Posterior vena cava (tissue), 2 donors: ENCODE measurements at places on chromosomes 7 and 10. TPM values are rescaled to one million over a fixed set of nuclear protein-coding genes. Genes with fewer than 3 reads are reported as not detected.

- DNase-seq = no peak
Measured at GRCh38 chr7:149161241-149161848, 14.1 kb downstream of the ZNF398 start.

DNA sequence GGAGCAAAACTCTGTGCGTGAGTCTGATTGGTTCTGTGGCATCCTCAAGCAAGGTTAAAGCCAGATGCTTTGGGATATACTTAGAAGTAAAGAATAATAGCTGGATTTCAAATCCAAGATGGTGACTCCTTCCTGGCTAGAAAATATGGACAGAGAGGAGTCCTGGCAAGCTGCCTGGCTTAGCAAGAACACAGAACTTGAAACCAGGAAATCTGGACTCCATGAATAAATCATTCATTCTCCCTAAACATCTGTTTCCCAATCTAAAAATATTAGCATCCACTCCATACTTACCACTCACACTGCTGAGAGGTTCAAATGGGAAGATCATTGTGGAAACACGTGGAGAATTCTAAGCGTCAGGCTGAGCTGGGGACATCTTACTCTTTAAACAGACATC is 1074.1 kb upstream of the AUTS2 start:
- DNase-seq = no peak

- no peak for DNase-seq
Measured at GRCh38 chr7:141676618-141677017, 25.3 kb downstream of the DENND11 start.

EN2 gene
- 0.14 TPM for total RNA-seq

DNA sequence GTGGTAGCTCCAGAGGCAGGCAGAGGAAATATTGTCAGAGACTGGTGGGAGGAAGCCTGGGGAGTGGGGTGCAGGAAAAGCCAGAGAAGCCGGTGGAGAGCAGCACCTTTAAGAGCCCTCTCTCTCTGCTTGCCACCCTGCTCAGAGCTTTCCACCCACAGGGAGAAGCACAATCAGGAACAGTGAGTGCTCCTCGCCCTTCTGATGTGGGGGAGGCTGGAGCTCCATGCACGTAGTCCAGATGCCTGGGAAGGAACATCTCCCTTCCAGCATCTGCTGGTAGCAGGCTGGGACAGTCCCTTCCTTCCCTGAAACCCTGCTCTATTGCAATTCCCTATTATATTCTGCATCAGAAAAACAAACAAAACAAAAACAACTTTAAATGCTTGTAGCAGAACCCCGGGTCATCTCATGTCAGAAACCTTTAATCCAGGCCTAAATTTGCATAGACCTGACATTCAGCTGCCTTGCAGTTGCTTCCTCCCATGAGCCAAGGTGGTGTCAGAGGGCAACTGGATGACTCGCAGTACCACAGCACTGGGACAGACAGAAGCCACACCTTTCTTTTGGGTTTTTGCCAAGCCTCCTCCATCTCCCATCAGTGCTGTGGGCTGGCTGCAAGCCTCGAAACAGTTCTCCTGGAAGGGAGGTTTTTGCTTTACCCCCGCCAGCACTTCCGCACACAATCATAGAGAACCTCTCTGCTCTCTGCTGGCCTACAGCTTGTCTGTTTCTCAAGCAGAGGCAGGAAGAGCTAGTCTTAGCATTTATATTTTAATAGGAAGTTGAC is 13.1 kb downstream of the AVPI1 start:
- no peak for DNase-seq

CRTAC1 gene
- 24.5 TPM for total RNA-seq

GRCh38 chr7:43492896-43493295 is 90.0 kb upstream of the STK17A start:
- no peak for DNase-seq

- DNase-seq = no peak
Measured at GRCh38 chr7:30140456-30140855, 5.7 kb downstream of the MTURN start.

DNA sequence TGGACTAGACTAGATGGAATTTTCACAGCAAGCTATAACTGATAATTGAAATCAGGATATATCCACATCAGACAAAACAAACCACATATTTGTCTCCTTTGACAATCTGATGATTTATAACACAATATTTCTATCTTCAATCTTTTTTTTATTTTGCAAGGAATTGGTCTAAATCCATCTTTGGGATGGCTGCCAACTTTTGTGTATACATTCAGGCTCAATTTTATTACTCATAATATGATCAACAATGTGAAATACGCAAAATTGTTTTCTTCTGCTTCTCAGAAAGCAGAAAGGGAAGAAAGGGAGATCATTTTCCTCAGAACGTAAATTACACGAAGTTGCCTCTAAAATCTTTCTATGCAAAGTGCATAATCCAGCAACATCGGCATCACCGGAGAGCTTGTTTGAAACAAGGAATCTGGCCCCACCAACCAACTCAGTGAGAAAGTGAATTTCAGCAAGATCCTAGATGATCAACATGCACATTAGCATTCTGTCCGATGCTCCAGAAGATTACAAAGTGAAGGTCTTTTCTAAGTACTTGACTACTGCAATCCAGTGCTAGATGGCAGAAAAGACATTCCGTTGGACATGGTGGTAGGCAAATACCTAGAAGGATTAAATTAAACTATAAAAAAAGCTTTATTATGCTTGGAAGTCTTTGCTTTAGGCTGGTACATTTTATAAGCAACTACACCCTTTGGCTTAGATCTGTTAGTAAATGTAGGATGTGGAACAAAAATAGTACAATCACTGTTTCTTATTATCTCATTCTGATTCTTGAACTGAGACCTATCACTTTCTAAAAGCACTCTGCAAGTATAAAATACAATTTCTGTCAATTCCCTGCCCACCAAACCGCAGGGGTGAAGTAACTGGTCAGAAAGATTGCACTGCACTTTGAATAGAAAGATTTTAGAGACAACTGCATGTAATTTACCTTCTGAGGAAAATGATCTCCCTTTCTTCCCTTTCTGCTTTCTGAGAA is 126.4 kb upstream of the RSU1 start:
- DNase-seq = no peak

GRCh38 chr7:116363637-116364432 is 135.7 kb upstream of the CAV2 start:
- DNase-seq = no peak

MACC1 gene
- 0.67 TPM for total RNA-seq

IFIT2 gene
- total RNA-seq = 3.6 TPM

- DNase-seq = no peak
Measured at GRCh38 chr7:92557808-92558362, 29.3 kb downstream of the RBM48 start.

- no peak for DNase-seq
Measured at GRCh38 chr7:80781561-80781979, 137.3 kb downstream of the SEMA3C start.

ACTR3C gene
- total RNA-seq = 1.00 TPM

GBX1 gene
- total RNA-seq = not detected

DNA sequence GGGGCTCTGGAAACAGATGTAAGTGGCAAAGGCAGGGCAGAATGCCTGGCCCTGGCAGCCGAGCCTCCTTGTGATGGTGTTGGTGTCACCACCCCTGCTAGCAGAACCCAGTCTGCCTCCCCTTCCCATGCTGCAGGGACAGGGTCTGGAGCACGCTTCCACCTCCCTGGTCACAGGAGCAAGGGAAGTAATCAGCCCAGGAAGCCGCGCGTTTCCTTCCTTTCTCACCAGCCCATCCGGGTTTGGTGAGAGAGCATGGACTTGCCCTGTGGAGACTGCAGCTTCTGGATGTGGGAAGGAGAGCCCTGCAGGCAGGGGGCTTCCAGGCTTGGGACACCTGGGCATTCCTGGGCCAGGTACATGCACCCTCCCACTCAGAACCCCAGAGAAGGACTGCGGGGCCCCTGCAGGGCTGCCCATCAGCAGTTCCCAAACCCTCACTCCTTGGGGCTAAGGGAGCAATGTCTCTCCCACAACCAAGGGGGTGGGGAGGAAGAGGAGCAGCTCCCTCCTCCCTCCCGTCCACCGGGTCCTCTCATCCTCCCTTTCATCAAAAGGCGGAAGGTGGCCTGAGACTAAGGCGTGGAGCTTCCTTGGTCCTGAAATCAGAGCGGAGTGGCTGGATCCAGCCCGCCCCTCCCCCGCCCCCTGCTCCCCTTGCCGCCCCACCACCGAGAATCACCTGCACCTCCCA is 1.8 kb downstream of the MMRN2 start:
- DNase-seq = peak; percentile 78

GRCh38 chr7:69640925-69641594 is 42.8 kb downstream of the AUTS2 start:
- DNase-seq = no peak

SLC26A5 gene
- not detected for total RNA-seq

JAKMIP3 gene
- 0.62 TPM for total RNA-seq

GRCh38 chr7:113799896-113800295 is 118.9 kb downstream of the PPP1R3A start:
- DNase-seq = no peak

GRCh38 chr7:158446706-158447105 is 140.9 kb downstream of the PTPRN2 start:
- DNase-seq = peak; percentile 59

- DNase-seq = no peak
Measured at GRCh38 chr7:17495655-17496394, 197.4 kb downstream of the AHR start.

LRRN3 gene
- total RNA-seq = 1.3 TPM

DNA sequence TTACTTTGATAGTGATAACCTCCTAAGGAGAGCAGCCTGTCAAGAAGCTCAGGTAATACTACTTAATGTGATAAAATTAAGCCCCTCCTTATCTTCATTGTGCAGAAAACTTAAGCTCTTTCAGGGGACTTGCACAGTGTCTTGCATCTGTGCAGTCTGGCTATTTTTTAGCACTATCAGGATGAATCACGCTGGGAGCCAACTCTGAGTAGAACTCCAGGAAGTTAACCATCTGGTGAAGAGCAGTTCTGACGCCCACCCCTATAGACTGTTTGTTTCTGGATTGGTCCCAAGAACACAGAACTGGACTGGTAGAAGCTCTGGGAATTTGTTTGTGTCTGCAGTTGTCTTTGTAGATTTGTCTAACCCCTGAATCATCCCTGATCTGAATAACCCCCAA is 41.9 kb downstream of the AGK start:
- DNase-seq = no peak

- no peak for DNase-seq
Measured at GRCh38 chr7:29381206-29382094, 182.2 kb upstream of the PRR15 start.

DNA sequence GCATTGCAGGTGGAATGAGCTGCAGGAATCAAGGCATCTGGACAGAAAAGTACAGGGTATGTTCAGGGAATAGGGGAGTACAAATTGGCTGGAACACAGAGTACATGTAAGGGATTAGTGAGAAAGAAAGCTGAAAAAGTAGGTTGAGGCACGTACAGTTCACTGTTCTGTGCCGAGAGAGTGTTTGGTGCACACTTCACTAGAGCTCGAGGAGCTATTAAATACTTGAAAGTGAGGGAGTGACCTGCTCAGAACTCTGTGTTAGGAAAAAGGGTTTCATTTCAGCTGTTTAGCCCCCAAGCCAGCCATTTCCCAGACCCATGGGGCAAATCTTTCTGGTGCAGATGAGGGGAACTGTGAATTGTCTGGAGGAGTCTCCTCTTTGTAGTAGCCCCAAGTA is 115.2 kb downstream of the TBXAS1 start:
- no peak for DNase-seq

SLC26A4 gene
- total RNA-seq = 0.60 TPM

DNA sequence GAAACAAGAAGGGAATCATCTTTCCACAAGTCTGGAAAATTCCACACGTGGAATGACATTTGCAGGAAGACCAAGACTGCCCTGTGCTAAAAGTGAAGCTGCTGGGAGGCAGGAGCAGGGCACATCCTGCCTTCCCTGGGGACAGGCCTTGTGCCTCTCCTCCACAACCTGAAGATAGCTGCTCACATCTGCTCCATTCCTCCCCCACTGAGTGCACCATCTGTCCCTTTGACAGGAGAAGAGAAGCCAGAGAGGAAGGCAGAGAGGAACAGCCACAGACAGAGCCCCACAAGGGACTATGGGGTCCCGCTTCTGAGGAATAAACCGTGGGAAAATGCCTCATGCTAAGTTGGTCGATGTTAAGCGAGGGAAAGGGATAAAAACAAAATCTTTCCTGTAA is 15.9 kb upstream of the FAM171A1 start:
- no peak for DNase-seq

- peak; percentile 42 for DNase-seq
Measured at GRCh38 chr7:149715476-149715875, 57.9 kb downstream of the ZNF467 start.

ADD3 gene
- 95.0 TPM for total RNA-seq

CYP26C1 gene
- 0.19 TPM for total RNA-seq

DNA sequence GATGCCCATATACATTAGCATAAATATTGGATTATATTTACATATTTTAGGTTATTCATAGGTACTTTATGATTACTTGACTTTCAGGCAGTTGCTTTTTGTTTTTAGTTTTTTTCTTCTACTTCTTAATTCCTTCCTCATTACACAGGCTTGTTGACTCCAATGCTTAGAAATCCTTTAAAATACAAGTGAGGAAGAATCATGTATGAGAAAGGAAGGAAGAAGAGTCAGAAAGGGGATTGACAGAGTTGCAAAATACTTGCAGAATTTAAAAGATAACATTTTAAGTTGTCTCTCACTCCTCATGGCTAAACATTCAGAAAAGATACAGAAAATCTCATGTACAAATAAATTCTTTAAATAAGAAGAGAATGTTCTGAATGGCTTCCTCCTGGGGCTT is 61.9 kb downstream of the ATXN7L1 start:
- no peak for DNase-seq

DNA sequence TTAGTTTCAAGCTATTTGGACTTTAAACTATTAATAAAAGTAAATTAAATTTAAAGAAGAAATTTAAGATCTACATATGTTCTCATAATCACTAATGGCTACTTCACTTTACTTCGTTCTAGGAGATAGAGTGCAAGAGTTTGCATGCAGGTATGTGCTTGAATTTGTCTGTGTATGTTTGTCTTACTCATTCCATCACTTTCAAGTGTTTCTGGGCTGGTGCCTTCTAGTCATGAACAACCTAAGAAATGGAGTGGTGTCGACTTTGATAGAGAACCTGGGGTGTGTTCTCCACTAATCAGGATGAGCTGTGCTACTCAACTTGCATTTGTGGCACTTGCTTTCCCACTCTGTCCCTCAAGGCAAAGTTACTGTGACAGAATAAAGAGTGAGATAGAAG is 169.9 kb downstream of the KCND2 start:
- DNase-seq = no peak

DNA sequence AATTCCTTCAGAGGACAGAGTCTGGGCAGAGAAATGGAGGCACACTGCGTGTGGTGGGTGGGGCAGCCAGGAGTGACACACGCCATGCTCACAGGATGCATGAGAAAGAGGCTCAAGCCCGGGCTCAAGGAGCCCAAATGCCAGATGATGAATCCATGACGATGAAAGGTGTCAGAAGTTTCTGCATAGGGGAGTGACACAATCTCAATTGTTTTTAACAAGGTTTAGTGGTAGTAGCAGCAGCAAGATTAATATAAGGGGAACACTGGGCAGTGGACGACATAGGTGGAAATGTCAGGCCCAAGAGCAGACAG is 126.1 kb downstream of the TNS3 start:
- DNase-seq = no peak

- DNase-seq = no peak
Measured at GRCh38 chr10:22097696-22098095, 94.2 kb upstream of the DNAJC1 start.

TBX20 gene
- not detected for total RNA-seq

- DNase-seq = no peak
Measured at GRCh38 chr10:115164220-115164619, 71.1 kb downstream of the ATRNL1 start.

HPSE2 gene
- 0.14 TPM for total RNA-seq

- DNase-seq = no peak
Measured at GRCh38 chr7:159027056-159027788, 117.4 kb downstream of the VIPR2 start.

MAT1A gene
- 0.37 TPM for total RNA-seq
